ENCODE measurements at places on chromosomes 4 and X.

DNA sequence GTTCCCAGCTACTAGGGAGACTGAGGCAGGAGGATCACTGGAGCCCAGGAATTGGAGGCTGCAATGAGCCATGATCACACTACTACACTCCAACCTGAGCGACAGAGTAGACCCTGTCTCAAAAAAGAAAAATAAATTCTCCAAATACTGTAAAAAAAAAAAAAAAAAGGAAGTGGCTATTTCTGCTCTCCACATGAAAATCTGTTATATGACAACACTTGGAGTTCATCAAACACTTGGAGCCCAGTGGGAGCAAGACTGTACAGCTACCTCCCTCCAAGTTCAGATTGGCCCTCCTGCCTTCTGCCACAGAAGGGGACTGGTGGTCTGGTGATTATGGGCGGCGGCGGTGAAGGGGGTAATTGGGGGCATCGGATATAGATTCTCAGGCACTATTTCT lies 9.0 kb upstream of the CLDN34 start:
- DNase-seq: no peak
- H3K36me3 ChIP-seq: no peaks in the 10 kb centered on the region
- no peaks in the 10 kb centered on the region for H3K27me3 ChIP-seq
- H3K27ac ChIP-seq: no peak overlapping the region

DNA sequence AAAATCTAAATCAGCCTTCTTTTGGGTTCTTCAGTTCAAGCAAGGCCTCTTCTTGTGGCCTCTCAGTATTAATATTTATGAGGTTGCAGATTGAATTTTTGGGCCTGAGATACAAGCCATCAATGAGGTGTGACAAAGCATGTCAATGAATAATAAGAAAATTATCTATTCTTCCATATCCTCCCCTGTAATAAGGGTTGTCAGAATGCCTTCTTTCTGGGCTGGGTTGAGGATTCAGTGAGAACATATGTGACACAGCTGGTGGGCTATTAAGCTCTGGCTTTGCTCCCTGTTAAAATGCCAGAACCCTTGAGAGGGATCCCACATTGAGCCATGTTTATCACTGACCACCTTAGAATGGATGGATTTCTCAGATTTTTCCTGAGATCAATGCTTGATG lies 187.2 kb downstream of the AR start:
- peaks cover 4% of the 10 kb centered on the region for H3K27me3 ChIP-seq
- no peak for DNase-seq
- H3K27ac ChIP-seq: no peak overlapping the region
- H3K36me3 ChIP-seq: no peaks in the 10 kb centered on the region
- H3K4me1 ChIP-seq: no peaks in the 10 kb centered on the region

DNA sequence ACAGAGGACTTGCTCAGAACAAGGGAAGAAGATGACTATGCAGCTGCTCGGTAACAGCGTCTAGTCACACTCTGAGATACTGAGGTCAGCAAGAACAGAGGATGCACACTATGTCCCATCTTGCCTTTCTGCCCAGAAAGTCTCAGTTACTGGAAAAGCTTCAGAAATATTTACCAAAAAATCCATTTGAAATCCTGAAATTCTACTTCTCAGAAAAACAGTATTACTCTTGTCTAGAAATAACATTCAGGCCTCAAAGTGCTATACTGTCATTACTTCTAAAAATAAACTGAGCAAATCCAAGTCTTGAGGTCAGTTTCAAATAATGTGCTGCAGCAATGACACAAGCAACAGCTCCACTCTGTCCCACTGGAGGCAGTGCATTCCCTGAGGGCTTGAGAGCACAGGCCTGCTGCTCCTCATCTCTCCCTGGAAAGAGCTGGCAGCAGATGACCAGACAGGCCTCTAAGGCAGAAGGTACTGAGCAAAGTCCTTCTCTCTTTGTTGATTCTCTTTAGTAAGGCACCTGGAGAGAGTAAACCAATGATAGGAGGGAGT lies 76.9 kb downstream of the CAMK2D start:
- peaks cover 6% of the 10 kb centered on the region for H3K4me1 ChIP-seq
- H3K36me3 ChIP-seq: peaks cover 1% of the 10 kb centered on the region
- no peak overlapping the region for H3K4me3 ChIP-seq
- H3K27me3 ChIP-seq: no peaks in the 10 kb centered on the region
- peak overlapping the region; percentile 9 for H3K27ac ChIP-seq

- no peak overlapping the region for H3K4me3 ChIP-seq
- no peak for DNase-seq
- peaks cover 14% of the 10 kb centered on the region for H3K36me3 ChIP-seq
- peaks cover 10% of the 10 kb centered on the region for H3K4me1 ChIP-seq
These were observed 75.6 kb downstream of the CLDN22 start for GRCh38 chr4:183244506-183244905.

DNA sequence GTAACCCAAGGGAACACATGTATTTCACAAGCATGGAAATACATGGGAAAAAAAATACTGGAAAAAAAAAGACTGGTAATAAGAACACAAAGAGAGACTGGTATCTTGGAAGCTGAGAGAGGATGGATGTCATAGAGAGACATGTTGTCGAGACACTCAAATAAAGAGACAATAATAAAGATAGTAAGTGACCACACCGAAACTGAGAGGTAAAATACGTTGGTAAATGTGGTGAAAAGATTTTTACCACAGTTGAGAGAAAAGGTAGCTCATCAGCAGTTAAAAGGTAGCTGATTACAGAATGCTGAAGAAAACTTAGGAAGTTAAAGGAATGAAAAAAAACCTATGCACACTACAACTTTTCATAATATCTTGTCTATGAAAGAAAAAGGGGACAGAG lies 81.1 kb downstream of the ARAP2 start:
- H3K27me3 ChIP-seq: no peaks in the 10 kb centered on the region
- no peak overlapping the region for H3K27ac ChIP-seq
- DNase-seq: no peak
- H3K4me3 ChIP-seq: no peak overlapping the region
- H3K4me1 ChIP-seq: no peaks in the 10 kb centered on the region

DNA sequence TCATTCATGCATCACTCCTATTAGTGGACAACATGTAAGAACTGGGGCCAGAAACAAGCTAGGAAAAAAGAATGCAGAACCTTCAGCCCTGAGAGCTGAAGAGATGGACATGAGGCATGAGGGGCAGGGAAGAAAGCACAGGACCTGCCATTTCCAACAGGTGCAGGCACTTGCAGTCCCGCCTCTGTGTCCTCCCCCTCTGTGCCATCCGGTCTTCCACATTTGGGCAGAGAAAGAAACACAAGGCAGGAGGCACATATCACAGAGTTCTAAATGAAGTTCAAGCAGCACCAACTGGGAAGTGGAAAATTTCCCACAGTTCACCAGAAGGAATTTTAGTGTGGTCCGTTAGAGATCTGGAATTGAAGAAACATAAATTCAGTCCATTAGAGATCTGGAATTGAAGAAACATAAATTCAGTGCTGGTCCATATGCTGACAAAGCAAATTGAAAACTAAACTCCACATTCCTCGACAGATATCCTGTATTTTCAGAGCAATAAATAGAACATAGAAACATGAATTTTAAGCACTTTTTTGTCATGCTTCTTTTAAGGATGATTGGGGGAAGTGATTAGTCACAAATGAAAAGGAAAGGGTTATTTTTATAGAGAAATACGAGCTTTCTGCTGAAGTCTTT lies 57.2 kb upstream of the DAPP1 start:
- peaks cover 11% of the 10 kb centered on the region for H3K4me1 ChIP-seq
- no peaks in the 10 kb centered on the region for H3K36me3 ChIP-seq
- H3K27me3 ChIP-seq: no peaks in the 10 kb centered on the region

DNA sequence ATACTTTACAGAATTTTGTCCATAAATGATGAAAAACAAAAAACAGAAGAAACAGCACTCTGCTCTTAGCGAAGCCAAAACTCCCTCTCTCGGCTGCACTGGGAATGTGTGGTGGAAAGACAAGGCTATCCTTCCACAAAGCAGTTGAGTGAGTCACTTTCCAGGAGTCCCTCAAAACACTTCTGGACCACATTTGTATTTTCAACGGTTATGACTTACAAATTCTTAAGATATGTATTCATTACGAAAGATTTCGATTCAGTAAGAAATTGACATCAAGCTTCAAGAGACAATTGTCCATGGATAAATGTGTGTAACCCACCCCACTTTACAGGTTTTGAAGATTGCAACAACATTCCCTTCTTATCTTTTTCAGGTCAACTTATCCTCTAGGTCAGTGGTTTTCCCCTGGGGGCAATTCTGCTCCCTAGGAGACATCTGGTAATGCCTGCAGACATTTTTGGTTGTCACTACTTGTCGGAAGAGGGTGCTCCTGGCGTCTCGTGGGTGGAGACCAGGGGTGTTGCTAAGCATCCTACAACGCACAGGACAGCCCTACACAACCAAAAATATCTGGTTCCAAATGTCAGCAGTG lies 66.7 kb upstream of the MTNR1A start:
- H3K27me3 ChIP-seq: no peaks in the 10 kb centered on the region
- peak; percentile 95 for DNase-seq
- H3K4me3 ChIP-seq: no peak overlapping the region
- H3K4me1 ChIP-seq: peaks cover 16% of the 10 kb centered on the region

- peak; percentile 59 for DNase-seq
- peaks cover 2% of the 10 kb centered on the region for H3K27me3 ChIP-seq
- H3K27ac ChIP-seq: peak overlapping the region; percentile 50
These were observed 43.7 kb upstream of the TMSB15B start for GRCh38 chrX:103918571-103919269.

- H3K36me3 ChIP-seq: no peaks in the 10 kb centered on the region
- no peaks in the 10 kb centered on the region for H3K4me1 ChIP-seq
- DNase-seq: no peak
These were observed 31.1 kb upstream of the CYLC1 start for GRCh38 chrX:83829874-83830273.

DNA sequence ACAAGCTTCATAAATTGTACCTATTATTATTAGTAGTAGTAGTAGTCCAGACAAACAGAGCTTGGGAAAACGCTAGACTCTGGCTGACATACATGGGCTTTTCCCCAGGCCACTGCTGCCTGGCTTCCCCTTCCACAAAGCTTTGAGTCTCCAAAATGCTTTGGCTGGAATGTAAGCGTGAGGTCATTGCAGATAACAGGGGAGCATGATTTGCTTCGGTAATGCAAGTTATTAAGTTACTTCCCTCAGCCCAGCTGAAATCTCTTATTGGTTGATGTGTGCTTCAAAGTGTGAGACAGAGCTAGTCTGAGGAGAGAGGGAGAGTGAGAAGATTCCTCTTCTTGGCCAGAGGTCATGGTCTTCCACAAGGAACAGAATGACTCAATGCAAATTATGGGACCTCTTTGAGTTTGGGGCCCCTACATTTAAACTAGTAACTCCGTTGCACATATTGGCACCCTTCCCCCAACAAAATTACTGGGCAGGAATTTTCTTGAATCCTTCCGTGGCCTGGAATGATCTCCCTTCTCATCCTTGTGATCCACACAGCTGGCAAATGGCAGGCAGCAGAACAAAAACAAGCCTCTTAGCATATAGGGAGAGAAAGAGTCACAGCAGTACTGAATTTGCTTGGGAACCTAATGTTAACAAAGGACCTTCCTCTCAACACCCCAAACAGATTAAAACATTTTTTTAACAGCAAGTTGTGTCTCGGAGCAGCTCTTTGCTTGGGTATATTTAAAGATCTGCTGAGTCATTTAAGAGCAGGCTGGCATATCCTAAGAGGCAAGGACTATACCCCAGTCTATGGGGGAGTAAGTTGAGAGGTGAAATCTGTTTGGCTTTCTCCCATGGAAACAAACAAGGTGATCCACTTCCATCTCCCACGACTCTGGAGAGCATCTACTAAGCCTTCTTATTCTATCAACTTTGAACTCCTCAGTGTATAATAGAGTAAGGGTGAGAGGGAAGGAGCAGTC lies 19.9 kb downstream of the AR start:
- H3K4me3 ChIP-seq: no peak overlapping the region
- no peaks in the 10 kb centered on the region for H3K36me3 ChIP-seq
- DNase-seq: peak; percentile 52
- H3K27ac ChIP-seq: no peak overlapping the region
- H3K27me3 ChIP-seq: peaks cover 5% of the 10 kb centered on the region

DNA sequence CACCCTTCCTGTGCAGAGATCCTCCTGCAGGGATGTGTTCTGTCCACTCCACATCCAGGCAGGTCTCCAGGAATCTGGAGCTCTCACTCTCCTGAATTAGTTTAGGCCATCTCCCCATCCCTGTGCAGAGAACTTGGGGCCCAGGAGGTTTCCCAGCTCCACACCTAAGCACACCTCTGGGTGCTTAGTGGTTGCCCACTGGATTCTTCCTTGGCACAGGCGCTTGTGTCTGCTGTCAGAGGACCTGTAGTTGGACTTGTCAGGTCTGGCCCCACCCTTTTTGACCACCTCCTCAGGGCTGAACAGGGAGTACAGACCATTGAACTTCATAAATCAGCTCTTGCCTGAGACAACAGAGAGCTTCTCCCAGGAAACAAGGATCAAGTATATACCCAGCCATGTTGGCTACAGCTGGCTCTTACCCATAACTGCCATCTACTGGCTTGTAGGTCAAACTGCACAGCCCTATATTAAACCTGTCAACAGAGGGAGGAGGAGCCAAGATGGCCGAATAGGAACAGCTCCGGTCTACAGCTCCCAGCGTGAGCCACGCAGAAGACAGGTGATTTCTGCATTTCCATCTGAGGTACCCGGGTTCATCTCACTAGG lies 275.5 kb downstream of the PPARGC1A start:
- H3K27me3 ChIP-seq: no peaks in the 10 kb centered on the region
- H3K4me1 ChIP-seq: no peaks in the 10 kb centered on the region
- no peaks in the 10 kb centered on the region for H3K36me3 ChIP-seq
- H3K4me3 ChIP-seq: no peak overlapping the region
- peak; percentile 1 for DNase-seq
- H3K27ac ChIP-seq: no peak overlapping the region

DNA sequence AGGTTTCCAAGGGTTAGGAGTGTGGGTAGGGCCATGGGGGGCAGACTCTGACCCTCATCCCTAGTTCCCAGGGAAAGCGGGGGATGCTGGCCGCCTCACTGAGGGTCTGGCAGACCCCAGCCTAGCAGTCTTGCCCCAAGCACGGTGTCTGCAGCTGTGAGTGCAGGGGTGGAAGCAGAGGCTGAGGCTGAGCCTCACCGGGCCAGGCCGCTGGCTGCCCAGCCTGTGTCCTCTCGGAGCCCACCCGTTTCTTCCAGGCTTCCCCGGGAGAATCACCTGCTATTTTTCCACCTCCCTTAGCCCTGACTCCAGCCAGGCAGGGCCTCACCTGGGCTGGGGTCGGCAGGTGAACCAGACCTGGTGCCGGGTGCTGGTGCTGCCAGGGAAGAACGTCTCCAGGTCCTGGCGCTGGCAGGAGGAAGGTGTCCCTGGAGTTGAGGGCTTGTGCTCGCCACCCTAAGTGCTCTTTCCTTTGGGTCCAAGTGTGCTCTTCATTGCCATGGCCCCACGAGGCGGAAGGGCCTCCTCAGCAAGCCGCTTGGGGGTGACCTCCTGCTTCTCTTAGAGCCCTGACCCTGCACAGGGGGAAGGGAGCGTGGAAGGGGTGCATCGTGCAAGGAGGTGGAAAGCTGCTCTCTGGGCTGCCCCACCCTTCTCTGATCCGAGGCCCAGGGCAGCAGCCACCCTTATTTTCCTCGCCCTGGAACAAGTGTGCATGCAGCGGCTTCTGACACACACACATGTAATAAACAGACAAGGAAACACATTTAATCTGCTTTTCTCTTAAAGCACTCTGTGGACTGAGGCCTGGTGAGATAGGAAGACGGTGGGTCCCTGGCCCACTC lies 112.7 kb downstream of the FAM53A start:
- H3K27ac ChIP-seq: no peak overlapping the region
- H3K4me1 ChIP-seq: no peaks in the 10 kb centered on the region
- no peak overlapping the region for H3K4me3 ChIP-seq
- H3K27me3 ChIP-seq: peaks cover 24% of the 10 kb centered on the region
- no peaks in the 10 kb centered on the region for H3K36me3 ChIP-seq

Data from IMR-90 (cell line).